ENCODE measurements at places on chromosomes 2 and 18.

GRCh38 chr2:8378016-8378810 is 303.6 kb upstream of the ID2 start:
- ATAC-seq, result no peak

GRCh38 chr2:127060264-127060945 is 46.5 kb downstream of the BIN1 start:
- no peak for ATAC-seq

GRCh38 chr2:113237604-113238160 is 41.0 kb downstream of the PAX8 start:
- ATAC-seq, result no peak

DNA sequence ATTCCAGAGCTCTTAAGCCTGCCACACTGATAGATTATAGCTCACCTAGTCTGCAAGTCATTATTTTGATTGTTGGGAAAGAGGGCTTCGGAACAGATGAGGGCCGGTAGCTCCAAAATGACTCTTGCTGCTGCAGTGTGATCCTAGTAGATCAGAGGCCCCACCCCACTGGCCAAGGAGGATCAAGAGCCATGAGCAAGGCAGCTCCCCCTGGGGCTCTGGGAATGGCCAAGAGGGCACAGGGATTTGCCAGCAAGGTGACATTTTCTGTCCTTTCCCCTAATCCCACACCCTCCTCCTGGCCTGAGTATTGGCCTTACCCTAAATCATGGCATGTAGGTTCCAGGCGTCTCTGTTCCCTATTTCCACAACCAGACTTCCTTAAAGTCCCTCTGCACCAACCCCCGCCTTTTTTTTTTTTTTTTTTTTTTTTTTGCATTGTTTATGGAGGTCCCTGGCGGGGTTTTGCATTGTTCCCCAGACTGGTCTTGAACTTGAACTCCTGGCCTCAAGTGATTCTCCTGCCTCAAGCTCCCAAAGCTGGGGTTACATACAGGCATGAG is 36.5 kb downstream of the EIF4E2 start:
- no peak for ATAC-seq

DNA sequence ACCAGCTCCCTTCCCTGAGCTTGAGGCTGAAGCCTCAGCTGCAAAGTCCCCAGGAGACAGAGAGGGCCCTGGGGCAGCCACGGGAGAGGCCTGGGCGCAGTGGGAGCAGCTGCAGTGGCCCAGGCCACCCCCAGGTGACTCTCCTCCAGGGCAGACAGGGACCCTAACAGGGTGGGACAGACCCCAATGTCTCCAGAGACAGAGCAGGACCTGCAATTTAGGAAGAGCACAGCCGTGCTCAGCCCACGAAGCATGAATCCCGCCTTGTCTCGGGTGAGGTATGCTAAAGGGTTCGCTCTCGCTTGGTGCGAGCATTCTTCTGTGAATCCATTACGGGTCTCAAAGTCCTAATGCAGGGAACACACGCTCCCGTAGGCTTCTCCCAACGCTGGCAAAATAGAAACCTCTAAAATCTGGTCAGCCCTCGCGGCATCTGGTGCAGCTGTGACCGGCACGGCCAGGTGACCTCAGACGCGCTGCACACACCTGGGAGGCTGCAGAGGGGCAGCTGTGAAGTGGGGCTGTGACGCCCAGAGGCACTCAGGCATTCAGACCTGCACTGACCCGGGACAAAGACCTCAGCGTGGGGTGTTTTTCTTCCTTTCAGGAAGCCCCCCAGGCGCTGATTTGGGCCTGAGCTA is 12.6 kb downstream of the MBP start:
- no peak for ATAC-seq

- ATAC-seq, result no peak
These were observed 931.7 kb upstream of the CELF4 start for GRCh38 chr18:38497266-38497665.

DNA sequence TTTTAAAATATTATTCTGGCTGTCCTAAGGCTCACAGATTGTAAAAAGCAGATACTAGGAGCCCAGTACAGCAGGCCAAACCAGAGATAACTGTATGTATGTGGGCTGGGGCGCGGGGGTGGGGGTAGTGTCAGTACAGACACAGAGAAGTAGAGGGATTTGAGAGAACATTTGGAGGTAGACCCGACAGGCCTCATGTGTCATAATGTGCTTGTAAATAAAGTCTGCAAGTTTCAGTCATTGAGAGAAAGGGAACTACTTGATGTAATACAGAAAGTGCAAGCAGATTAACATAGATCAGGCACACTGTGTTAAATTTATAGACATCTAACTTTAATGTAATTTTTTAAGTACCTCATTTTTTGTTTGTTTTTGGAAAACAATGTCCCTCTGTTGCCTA is 7.4 kb upstream of the POLI start:
- ATAC-seq, result no peak

- no peak for ATAC-seq
These were observed 3.9 kb upstream of the TMEM178A start for GRCh38 chr2:39661826-39662225.

- peak; percentile 78 for ATAC-seq
These were observed 25.4 kb downstream of the WDR75 start for GRCh38 chr2:189466656-189467055.

DNA sequence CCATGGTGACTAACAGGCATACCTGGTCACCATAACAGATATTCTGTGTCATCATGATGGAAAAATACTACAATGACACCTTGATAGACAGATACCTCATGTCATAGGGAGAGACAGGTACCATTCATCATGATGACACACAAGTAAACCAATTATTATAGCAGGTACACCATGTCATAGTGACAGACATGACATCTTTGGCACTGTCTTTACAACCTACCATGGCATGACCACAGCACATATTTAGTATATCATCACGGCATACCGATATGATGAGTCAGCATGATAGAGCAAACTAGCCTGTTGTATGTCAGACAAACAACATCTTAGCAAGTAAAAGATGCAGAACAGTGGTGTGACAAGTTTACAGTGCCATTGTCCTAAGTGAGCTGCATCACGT is 101.3 kb upstream of the KLHL29 start:
- ATAC-seq, result no peak

- ATAC-seq, result no peak
These were observed 338.9 kb upstream of the SETBP1 start for GRCh38 chr18:44341759-44342158.

DNA sequence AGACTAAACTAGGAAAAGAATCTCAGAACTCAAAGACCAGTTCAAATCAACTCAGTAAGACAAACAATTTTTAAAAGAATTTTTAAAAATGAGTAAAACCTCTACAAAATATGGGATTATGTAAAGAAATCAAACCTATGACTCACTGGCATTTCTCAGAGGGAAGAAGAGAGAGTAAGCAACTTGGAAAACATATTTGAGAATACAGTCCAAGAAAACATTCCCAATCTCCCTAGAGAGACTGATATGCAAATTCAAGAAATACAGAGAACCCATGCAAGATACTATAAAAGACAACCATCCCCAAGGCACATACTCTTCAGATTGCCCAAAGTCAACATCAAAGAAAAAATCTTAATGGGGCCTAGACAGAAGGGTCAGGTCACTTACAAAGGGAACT is 162.7 kb downstream of the WDPCP start:
- no peak for ATAC-seq

DNA sequence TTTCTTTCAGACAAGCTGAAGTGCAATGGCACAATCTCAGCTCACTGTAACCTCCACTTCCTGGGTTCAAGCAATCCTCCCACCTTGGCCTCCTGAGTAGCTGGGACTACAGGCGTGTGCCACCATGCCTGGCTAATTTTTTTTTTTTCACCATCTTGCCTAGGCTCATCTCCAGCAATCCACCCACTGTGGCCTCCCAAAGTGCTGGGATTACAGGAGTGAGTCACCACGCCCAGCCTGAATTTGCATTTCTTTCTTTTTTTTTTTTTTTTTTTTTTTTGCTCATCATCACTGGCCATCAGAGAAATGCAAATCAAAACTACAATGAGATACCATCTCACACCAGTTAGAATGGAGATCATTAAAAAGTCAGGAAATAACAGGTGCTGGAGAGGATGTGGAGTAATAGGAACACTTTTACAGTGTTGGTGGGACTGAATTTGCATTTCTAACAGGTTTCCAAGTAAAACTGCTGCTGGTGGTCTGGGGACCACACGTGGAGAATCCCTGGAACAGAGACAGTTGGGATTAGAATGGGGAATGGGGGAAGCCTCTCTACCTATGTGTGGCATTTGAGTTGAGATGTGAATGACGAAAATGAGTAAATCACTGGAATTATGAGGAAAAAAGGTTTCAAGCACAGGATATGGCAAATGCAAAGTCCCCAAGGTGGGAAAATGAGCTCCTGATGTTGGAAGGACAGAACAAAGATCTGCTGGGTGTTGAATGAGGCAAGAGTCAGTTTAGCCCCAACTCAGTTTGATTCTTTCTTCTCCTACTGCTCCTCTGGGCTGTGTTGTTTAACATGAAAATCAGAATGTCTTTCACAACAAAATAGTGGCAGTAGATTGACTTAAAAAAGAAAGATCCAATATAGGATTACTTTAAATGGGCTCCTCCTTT is 88.8 kb upstream of the MAP4K4 start:
- ATAC-seq, result no peak

DNA sequence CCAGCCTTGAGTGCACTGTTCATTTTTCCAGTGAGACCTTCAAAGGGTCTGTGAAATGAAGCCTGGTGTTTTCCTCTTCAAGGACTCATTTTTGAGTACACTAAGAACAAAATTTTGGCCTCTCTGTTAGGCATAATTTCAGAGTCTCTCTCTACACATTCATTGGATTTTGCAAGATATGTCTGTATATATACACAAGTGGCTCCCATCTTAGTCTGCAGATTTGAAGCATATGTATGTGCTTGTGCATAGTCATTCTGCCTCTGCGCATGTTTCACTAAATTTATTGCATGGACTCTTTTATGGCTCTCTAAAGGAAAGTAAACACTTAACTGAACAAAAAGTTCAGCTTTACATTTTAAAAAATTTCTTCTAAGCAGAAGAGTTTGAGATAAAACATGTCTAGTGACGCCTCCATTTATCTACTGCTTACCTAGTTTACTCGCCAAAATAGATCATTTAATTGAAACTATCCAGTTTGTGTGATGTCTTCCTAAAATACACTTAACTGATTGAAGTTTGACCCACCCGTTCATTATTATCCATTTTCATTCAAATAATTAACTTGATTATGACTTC is 145.9 kb downstream of the FMNL2 start:
- no peak for ATAC-seq

- ATAC-seq, result no peak
These were observed 81.6 kb downstream of the EPB41L3 start for GRCh38 chr18:5462227-5462626.

DNA sequence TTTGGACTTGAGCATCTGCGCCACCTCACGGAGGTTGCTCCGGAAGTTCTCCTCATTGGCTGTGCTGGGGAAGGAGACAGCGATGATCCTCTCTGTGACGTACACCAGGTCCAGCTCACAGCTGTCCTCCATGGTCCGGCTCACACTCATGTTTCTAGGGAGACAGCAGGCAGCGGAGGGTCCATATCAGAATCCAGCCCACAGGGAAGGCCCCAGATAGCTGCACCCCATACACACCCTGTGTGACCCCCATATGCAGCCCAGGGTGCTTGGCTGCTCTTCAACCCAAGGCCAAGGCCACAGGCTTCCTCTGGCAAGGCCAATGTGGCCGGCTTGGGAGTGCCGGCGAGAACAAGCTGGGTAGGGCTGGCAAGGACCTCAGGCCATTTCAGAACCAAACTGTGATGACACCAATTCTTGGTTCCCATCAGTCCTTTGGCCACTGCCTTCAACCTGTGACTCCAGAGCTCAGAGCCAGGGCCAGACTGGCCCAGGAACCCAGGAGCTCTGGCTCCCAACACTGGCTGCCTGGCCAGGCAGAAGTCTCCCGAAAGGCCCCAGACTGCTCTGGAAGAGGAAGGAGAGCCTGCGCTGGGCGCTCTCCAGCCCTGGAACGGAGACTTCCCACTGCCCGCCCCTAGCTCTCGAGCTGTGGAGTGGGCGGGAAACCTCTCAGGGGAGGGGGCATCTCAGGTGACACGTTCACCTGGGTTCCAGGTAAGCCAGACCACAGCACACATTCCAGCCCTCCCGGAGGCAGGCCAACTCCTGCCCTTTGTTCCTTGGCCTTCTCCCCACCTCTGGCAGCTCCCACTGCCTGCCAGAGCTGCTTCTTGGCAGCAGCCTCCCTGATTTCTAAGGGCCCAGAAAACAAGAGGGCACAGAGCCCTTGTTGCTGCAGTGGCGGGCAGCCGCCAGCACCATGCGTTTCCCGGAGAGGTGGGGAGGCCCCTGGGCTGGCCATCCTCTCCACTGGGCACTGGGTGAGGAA is 104.7 kb downstream of the TNS1 start:
- no peak for ATAC-seq

- ATAC-seq, result no peak
These were observed 12.0 kb upstream of the MTA3 start for GRCh38 chr2:42556315-42556890.

- no peak for ATAC-seq
These were observed 133.2 kb upstream of the ID2 start for GRCh38 chr2:8548619-8549150.

- no peak for ATAC-seq
These were observed 50.3 kb upstream of the TWIST2 start for GRCh38 chr2:238797537-238797936.

GRCh38 chr18:48569139-48569914 is 30.5 kb downstream of the CTIF start:
- ATAC-seq, result no peak

GRCh38 chr2:206000776-206001175 is 85.2 kb downstream of the INO80D start:
- no peak for ATAC-seq

DNA sequence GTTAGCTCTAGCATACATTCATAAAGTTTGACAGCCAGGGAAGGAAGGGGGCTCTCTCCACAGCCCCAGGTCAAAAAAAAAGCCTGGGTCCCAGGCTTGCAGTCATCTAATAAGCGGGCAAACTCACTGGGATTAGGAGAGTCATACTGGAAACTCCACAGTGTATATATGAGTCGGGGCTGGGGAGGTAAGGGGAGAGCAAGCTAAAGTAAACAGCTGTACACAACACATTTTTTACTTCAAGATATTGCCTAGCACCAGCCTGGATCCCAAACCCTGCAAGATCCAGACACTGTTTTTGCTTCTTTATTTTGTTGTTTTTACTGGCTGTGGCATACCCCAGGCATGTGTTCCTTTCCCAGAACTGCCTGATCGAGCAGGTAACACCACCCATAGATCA is 291.3 kb upstream of the TANK start:
- peak; percentile 27 for ATAC-seq

DNA sequence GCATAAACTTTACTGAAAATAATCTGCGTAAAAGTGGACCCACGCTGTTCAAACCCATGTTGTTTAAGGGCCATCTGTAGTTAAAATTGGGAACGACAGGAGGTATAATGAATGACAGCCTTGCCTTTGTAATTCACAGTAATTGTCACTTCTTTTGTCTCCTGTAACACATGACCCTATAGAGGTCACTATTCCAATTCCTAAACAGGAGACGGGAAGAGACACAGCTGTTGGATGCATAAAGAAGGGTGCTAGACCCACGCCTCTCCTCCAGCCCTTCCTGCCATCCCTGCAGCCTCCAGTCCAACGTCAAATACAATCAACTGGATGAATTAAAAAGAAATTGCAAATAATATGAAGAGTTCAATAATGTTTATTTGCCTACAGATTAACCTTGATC is 63.1 kb upstream of the NFATC1 start:
- ATAC-seq, result no peak

Data from SK-N-SH treated with all-trans-retinoic acid at 6 μM for 48 hours (cell line).